ENCODE measurements at places on chromosomes 4 and X.

GRCh38 chr4:105944540-105944939, 49.3 kb downstream of the NPNT start:
- peak; percentile 96 for DNase-seq

- no peak for DNase-seq
Measured at GRCh38 chrX:153158319-153158718, 20.8 kb upstream of the MAGEA1 start.

GRCh38 chr4:109589119-109589518, 29.1 kb downstream of the MCUB start:
- DNase-seq: no peak

DNA sequence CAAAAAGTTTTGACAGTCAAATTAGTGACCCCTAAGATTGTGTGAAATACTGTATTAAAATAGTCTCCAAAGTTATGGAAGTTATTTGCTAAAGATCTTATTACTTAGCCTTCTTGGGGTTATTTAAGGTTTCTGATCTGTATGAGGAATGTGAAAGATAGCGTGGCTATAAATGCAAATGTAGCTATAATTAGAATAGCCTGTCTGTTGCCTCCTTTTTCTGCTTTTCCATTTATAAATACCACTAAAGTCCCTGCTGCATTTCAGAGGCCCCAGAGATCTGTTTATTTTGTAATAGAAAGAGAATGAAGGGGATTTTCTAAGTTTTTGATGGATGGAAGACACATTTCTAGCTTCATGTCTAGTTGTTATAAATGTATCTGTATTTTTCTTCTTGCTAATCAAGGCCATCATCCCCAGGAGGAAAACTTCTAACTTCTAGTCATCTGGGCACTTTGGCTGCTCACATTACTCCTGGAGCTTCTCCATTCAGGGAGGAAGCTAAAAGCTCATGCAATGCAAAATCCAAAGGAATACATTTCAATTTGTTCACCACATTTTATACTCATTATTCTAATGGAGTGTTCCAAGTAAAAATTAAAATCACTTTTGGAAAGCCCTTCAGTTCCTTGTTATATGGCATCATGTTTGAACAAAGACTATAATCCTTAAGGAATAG, 73.9 kb downstream of the INTS12 start:
- DNase-seq: no peak

DNA sequence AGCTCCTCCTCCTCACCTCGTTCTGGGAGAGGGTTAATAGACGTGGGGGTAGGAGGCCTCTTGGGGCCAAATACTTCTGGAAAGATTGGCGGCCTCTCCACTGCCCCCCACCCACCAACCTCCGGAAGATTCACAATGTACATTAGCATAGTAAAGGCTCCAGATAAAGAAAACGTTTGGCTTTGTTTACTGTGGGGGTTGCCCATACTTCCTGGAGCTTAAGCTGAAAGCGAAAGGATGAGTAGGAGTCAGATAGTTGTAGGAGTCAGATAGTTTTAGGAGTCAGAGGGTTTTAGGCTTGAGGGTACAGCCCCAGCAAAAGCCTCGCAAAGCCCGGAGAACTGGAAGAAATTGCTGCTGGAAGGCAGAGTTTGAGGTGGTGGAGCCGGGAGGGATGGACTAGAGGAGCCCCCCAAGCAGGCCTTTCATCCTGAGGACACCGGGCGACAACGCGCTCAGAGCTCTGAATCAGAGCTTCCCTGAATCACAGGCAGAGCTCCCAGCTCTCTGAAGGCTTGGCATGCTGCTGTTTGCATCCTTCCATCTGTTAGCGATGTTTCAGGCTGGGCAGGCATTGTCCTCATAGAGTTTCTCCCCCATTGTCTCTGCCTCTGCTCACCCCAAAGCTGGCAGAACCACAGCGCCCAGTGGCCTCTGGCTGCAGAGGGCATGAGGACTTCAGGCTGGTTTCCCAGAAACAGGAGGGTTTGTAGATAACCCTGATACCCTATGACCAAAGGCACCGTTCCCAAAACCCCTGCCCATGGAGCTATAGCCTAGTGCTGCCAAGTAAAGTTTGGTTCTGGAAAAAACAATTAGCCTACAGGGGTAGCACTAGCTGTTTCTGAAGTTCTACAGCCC, 280.7 kb downstream of the BCOR start:
- peak; percentile 36 for DNase-seq

DNA sequence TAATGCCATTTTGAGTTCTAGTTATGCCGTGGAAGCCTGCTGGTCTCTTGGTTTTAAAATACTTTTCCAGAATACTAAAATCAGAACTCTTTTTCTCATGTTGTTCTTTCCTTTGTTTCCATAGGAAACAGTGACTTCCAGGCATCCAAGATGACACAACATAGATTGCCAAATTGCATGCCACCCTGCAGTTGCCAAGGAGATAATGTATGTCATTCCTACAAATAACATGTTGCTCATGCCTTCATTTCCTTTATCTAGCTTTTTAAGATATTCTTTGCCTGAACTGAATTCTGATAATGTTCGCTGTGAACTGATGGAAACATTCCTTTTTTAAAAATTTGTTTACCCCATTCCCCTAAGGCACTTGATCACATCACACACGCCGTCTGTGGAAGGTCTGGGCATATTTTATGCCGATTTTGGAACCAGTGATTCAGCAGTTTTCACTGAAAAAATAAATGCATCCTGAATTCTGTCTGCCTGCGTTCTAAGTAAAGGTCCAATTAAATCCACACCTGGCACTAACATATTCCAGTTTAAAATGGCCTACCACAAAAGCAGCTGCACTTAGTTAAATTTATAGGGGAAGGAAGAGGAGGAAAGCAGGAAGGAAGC, 38.0 kb upstream of the COX7B2 start:
- peak; percentile 2 for DNase-seq

DNA sequence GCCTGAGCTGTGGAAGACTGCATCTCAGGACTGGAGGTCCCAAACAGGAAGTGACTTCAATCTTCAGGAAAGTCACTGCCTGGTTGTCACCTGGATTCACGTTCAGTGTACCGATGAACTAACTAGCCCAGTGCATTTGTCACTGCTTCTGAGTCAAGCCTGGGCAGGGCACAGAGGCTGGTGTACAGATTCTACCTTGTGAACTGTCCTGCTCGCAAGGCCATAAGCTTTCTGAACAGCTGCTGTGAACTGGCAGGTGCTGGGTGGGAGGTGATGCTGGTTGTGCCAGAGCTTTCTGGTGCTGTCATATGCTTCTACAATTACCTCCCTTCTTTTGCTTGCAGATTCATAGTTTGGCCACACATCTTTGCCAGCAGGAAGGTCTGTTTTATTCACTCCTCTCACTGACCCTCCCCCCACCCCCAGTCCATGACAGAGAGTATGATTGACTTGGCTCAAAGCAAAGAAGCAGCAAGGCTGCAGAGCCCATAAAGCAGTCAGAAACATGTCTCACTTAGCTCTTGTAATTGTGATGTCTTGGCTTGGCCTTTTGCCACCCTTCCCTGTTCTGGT, 40.5 kb downstream of the ZCCHC12 start:
- no peak for DNase-seq

GRCh38 chrX:9374555-9374954, 90.3 kb upstream of the TBL1X start:
- DNase-seq: no peak
